ENCODE measurements at places on chromosomes 5 and 9. TPM values are rescaled to one million over a fixed set of nuclear protein-coding genes. Genes with fewer than 3 reads are reported as not detected.

Gene INSL6
- total RNA-seq = not detected

Gene TRPM3
- total RNA-seq = 1.3 TPM

- H3K27ac ChIP-seq = no peak overlapping the region
- no peaks in the 10 kb centered on the region for H3K36me3 ChIP-seq
- no peak overlapping the region for H3K4me3 ChIP-seq
Measured at GRCh38 chr5:142605611-142606010, 80.3 kb downstream of the FGF1 start.

- H3K36me3 ChIP-seq = no peaks in the 10 kb centered on the region
- H3K4me1 ChIP-seq = peaks cover 14% of the 10 kb centered on the region
- no peak overlapping the region for H3K27ac ChIP-seq
- no peak for DNase-seq
Measured at GRCh38 chr9:89880721-89881120, 275.9 kb downstream of the GADD45G start.

- no peaks in the 10 kb centered on the region for H3K36me3 ChIP-seq
- no peaks in the 10 kb centered on the region for H3K27me3 ChIP-seq
- H3K27ac ChIP-seq = no peak overlapping the region
- H3K4me3 ChIP-seq = peak overlapping the region; percentile 2
- peaks cover 26% of the 10 kb centered on the region for H3K4me1 ChIP-seq
Measured at GRCh38 chr9:91905991-91906469, 44.0 kb downstream of the ROR2 start.

- H3K36me3 ChIP-seq = no peaks in the 10 kb centered on the region
- H3K4me3 ChIP-seq = no peak overlapping the region
- peak; percentile 28 for DNase-seq
- peaks cover 10% of the 10 kb centered on the region for H3K4me1 ChIP-seq
- H3K27ac ChIP-seq = no peak overlapping the region
- no peaks in the 10 kb centered on the region for H3K27me3 ChIP-seq
Measured at GRCh38 chr9:123282362-123283047, 14.1 kb upstream of the STRBP start.

DNA sequence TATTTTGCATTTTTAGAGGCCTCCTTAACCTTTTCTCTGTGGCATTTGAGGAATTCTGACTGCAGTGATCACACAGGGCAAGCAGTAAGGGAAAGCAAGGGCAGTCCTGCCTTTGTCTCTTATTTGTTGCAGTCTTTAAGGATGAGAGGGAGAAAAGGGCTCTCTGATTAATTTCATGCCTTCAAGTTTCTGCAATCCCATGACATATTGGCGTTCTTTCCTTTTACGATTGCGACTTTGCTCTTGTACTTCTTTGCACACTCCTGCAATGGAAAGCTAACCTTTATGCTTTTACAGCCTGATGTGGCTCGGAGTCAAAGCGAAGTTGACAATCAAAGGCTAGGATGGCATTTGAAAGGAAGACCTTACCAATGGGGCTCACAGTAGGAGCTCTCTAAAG, 698.4 kb downstream of the DNAH5 start:
- no peak for DNase-seq
- H3K4me3 ChIP-seq = no peak overlapping the region
- H3K36me3 ChIP-seq = no peaks in the 10 kb centered on the region
- peaks cover 10% of the 10 kb centered on the region for H3K4me1 ChIP-seq
- no peaks in the 10 kb centered on the region for H3K27me3 ChIP-seq
- no peak overlapping the region for H3K27ac ChIP-seq

DNA sequence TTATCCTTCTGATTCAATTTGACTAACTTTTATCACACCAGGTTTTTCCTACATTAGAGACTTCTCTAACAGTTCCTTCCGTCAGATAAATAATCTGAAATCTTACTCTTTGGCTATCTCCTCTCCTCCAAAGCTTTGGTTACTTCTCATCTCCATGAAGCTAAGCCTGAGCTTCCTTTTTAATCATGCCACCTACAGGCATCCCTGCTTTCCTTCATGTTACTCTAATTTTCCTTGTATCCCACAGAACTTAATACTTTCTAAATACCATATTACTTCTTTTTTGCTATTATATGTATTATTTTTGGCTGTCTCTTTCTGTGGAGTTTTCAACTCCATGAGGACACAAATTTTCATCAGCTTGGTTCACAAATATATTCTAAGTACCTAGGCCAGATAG, 49.7 kb downstream of the C9 start:
- H3K27ac ChIP-seq = no peak overlapping the region
- H3K36me3 ChIP-seq = no peaks in the 10 kb centered on the region
- no peak for DNase-seq
- H3K4me1 ChIP-seq = no peaks in the 10 kb centered on the region

DNA sequence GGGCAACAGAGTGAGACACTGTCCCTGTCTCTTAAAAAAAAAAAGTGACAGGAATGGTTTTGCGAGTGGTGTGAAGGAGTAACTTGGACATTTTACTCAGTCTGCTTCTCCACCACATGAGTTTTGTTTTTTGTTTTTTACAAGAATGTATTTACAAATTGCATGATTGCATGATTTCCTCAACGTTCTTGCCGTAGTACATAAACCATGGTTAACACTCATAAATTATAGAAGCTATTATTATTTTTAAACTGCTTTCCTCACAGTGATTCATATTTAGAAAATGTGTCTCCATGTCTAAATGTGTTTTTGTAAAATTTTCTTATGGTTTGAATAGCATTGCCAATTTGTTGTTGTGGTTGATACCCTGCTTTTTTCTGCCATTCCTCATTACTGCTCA, 220.0 kb downstream of the GOLPH3 start:
- no peak overlapping the region for H3K4me3 ChIP-seq
- H3K4me1 ChIP-seq = no peaks in the 10 kb centered on the region
- no peak overlapping the region for H3K27ac ChIP-seq
- H3K36me3 ChIP-seq = no peaks in the 10 kb centered on the region
- H3K27me3 ChIP-seq = no peaks in the 10 kb centered on the region

- DNase-seq = no peak
- no peaks in the 10 kb centered on the region for H3K27me3 ChIP-seq
Measured at GRCh38 chr5:122858451-122858850, 13.0 kb downstream of the SNX24 start.

Gene PCDHA4
- 3.1 TPM for total RNA-seq

Gene DND1
- total RNA-seq = 2.6 TPM

Gene HAPLN1
- total RNA-seq = not detected

- H3K4me3 ChIP-seq = no peak overlapping the region
- H3K36me3 ChIP-seq = no peaks in the 10 kb centered on the region
- H3K27ac ChIP-seq = no peak overlapping the region
- no peaks in the 10 kb centered on the region for H3K27me3 ChIP-seq
- H3K4me1 ChIP-seq = peaks cover 10% of the 10 kb centered on the region
Measured at GRCh38 chr5:140336388-140336787, 10.0 kb downstream of the HBEGF start.

DNA sequence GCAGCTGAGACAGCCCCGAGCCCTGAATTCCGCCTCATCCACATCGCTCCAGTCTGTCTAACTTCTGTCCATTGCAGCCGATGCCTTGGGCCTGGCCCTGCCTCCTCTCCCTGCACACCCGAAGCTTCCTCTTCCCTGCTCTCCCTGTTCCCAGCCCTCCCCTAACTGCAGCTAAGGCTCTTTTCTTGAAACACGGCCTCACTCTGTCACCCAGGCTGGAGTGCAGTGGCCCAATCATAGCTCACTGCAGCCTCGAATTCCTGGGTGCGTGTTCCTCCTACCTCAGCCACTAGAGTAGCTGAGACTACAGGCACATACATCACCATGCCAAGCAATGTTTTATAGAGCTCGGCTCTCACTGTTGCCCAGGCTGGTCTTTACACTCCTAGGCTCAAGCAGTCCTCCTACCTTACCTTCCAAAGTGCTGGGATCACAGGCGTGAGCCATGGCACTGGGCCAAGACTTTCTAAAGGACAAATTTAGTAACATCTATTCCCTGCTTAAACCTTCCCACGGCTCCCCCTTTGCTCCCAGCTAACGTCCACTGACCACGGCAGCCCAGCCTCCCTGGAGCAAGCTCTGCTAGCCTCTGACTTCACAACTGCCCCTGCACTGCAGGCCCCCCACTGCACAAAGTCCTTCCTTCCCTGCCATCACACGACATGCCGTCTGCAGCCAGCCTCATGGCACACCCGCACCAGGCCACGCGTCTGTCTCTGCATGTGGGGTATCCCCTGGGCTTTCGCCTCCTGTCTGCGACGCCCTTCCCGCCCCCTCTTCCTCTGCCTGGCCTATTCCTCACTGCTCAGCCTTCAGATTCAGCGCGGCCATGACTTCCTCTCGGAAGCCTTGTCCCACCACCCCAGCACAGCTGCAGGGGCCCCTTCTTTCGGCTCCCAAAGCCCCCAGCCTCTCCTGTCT, 28.6 kb downstream of the LAMC3 start:
- no peak for DNase-seq
- no peak overlapping the region for H3K4me3 ChIP-seq
- H3K4me1 ChIP-seq = no peaks in the 10 kb centered on the region
- no peaks in the 10 kb centered on the region for H3K36me3 ChIP-seq
- H3K27ac ChIP-seq = no peak overlapping the region
- H3K27me3 ChIP-seq = no peaks in the 10 kb centered on the region

- H3K4me3 ChIP-seq = no peak overlapping the region
- H3K4me1 ChIP-seq = peaks cover 3% of the 10 kb centered on the region
- H3K36me3 ChIP-seq = no peaks in the 10 kb centered on the region
- no peak for DNase-seq
- H3K27ac ChIP-seq = no peak overlapping the region
Measured at GRCh38 chr5:11072568-11072967, 311.5 kb upstream of the DAP start.

Gene PRSS3
- total RNA-seq = 526 TPM

GRCh38 chr5:175668006-175668405, 10.1 kb downstream of the HRH2 start:
- H3K27me3 ChIP-seq = no peaks in the 10 kb centered on the region
- H3K36me3 ChIP-seq = no peaks in the 10 kb centered on the region
- H3K4me3 ChIP-seq = no peak overlapping the region
- H3K4me1 ChIP-seq = peaks cover 7% of the 10 kb centered on the region
- H3K27ac ChIP-seq = no peak overlapping the region

DNA sequence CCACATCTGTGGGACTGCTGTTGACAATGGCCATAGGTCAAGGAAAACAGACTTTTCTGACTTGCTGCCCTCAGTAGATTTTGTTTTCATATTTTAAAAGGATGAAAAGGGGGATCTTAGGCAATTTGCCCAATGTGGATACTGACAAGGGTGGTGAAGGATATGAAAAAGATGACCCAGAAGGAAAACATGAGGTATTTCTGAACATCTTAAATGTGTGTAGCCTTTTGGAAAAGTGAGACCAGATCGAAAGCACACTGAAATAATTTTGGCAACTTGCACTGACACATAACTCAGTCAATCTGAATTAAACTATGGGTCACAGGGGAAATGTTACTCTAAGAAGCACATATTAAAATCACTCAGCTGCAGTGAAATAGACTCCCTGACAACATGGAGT, 1793.0 kb upstream of the ACO1 start:
- no peak overlapping the region for H3K4me3 ChIP-seq
- no peaks in the 10 kb centered on the region for H3K27me3 ChIP-seq
- H3K36me3 ChIP-seq = no peaks in the 10 kb centered on the region
- H3K4me1 ChIP-seq = no peaks in the 10 kb centered on the region
- H3K27ac ChIP-seq = no peak overlapping the region
- no peak for DNase-seq

DNA sequence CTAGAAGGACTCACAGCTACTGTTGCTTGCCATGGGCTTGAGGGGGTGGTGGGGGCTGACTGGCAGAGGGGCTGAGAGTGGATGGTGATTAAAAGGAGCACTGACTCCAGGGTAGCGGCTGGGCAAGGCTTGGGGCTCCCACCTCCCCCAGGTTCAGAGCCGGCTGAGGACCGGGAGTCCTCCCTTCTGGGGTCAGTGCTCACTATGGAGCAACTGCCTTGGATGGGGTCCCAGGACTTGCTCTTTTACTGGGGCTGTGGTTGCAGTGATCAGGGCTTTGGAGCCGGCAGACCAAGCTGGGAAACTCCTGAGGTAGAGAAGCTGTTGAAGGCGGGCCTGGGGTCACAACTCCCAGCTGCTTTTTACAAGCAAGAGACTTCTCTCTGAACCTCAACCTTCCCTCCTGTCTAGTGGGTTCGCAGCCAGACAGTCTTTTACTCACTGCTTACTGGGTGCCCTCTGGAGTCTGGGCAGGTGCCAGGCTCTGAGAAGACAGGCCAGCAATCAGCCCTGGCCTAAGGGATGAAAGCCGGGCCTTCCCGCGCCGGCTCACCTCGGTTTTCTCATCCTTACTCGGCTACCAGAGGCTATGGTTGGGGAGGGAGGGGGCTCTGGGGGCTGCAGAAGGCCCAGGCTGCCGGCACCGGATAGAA, 795 bp upstream of the ASS1 start:
- H3K27me3 ChIP-seq = no peaks in the 10 kb centered on the region
- H3K4me1 ChIP-seq = peaks cover 30% of the 10 kb centered on the region
- no peak overlapping the region for H3K4me3 ChIP-seq
- H3K27ac ChIP-seq = peak overlapping the region; percentile 69
- no peaks in the 10 kb centered on the region for H3K36me3 ChIP-seq

DNA sequence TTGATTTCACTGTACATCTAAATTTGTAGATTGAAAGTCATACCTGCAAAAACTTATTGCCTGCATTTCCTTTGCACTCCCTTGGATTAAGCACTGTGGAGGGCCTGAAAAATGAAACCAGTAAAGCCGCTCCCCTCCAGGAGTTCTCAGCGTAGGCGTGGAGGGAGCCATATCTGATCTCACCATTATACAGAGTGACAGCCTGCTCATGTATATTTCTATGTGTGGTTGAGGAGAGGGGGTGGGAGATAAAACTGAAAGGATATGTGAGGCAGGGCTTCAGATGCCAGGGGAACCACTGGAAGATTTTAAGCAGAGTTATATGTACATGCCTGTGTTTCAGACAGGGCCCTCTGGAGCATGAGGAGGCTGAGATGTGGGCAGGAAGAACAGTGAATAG, 303.0 kb downstream of the MSX2 start:
- DNase-seq = no peak
- no peaks in the 10 kb centered on the region for H3K36me3 ChIP-seq
- no peak overlapping the region for H3K27ac ChIP-seq
- no peak overlapping the region for H3K4me3 ChIP-seq
- H3K4me1 ChIP-seq = peaks cover 11% of the 10 kb centered on the region
- H3K27me3 ChIP-seq = no peaks in the 10 kb centered on the region

- no peaks in the 10 kb centered on the region for H3K27me3 ChIP-seq
- no peak for DNase-seq
- H3K36me3 ChIP-seq = no peaks in the 10 kb centered on the region
Measured at GRCh38 chr9:228929-229695, 14.4 kb downstream of the DOCK8 start.

GRCh38 chr5:155919126-155919525, 407.8 kb upstream of the SGCD start:
- no peak overlapping the region for H3K27ac ChIP-seq
- no peak overlapping the region for H3K4me3 ChIP-seq
- H3K4me1 ChIP-seq = no peaks in the 10 kb centered on the region
- DNase-seq = no peak
- no peaks in the 10 kb centered on the region for H3K27me3 ChIP-seq

DNA sequence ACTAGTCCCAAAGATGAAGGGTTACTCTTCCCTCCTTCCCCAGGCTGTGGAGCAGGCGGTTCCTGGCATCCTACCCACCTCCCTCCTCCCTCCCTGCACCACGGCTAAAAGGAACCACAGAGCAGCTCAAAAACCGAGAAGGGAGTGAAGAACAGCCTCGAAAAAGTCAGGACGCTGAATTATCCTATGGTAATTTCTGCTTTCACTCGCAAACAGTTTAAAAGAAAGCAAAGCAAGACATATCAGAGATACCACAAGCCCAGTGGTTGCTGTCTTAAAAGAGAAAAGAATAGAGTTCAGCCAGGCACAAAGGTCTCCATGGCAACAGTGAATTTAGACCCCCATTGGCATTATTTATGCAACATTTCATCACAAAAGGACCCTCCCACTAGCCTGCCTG, 315.4 kb downstream of the CTNND2 start:
- no peak overlapping the region for H3K4me3 ChIP-seq
- H3K27me3 ChIP-seq = no peaks in the 10 kb centered on the region
- H3K4me1 ChIP-seq = peaks cover 7% of the 10 kb centered on the region
- H3K36me3 ChIP-seq = no peaks in the 10 kb centered on the region

Data from body of pancreas (tissue), 4 donors.